ENCODE measurements at places on chromosomes 7 and 10.

- no peak for DNase-seq
Measured at GRCh38 chr10:73017955-73018480, 63.4 kb upstream of the PLA2G12B start.

GRCh38 chr10:76583711-76584161, 1053.9 kb downstream of the KCNMA1 start:
- no peak for DNase-seq

- no peak for DNase-seq
Measured at GRCh38 chr10:23362069-23362830, 17.7 kb upstream of the C10orf67 start.

DNA sequence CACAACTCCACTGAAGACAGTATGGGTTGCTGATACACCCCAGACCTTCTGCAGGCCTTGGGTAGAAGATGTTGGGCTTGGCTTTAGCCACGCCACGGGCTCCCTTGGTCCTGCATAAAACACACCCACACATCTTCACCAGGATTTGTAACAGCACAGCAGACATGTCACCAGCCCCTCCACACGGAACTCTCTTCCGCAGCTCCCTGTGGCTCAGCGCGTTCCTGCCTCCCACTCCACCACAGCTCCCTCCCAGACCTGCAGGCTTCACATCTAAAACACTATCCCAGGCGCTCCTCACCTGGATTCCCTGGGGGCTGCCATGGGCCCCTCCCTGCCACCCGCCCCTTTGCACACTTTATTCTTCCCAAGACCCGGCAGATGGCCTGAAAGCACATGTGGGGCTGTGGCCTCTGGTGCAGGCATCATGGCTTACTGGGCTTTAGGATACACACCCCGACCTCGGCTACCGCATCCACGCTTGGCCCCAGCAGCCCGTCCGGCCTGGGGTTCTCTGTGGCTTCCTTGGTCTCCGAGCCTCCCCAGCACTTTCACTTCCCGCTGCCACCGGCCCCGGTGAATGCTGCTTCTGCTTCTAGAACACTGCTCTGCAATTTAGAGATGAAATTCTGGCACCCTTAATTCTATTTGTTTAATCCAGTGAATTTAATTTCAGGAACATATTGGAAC, 432.9 kb downstream of the DNAJB6 start:
- DNase-seq = no peak

Measured in esophagus muscularis mucosa (tissue), 4 donors.